ENCODE measurements at places on chromosomes 6 and 20.

GRCh38 chr6:142637624-142638351 lies 307.2 kb downstream of the HIVEP2 start:
- DNase-seq: no peak

DNA sequence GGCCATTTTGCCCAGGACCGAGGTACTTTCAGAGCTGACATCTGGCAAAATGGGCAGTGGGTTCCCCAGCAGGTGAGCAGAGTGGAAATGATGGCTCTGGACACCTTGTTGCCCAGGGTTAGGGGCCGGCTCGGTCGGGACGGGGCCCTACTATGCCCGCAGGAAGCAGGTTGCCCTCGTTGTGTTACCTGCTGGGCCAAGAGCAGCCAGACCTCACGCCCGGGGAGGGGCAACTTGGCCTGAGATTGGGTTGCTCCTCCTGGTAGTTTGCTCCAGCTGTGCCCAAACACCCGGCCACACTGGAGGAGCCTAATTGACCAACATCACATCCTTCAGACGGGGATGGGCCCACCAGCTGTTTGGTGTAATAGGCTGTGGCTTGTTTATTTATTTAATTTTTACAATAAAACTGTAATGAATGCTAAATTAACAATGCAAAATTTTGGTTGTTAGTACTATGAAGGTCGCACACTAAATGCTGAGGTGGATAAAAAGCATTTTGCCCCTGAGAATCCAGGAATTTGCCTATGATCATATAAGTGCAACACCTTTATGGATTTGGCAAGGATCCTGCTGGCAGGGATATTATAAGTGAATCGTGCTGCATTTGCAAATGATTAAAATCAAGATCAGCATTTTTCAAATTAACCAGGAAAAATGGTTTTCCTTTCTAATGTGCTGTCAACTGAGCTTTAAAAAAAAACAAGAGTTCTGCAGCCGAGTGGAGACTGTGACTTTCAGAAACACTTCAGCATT lies 26.6 kb upstream of the PCMTD2 start:
- no peak for DNase-seq

- DNase-seq: no peak
Measured at GRCh38 chr6:101393251-101393828, at the start of gene GRIK2. Gene GRIK2, plus strand, starts transcription at chr6:101393708.

GRCh38 chr20:62186887-62187866 lies 4.3 kb downstream of the MTG2 start:
- no peak for DNase-seq

GRCh38 chr6:157841211-157841840 lies 18.3 kb downstream of the SNX9 start:
- DNase-seq: no peak

GRCh38 chr20:31811796-31812728 lies 7.1 kb upstream of the MYLK2 start:
- DNase-seq: no peak

- no peak for DNase-seq
Measured at GRCh38 chr6:150549674-150550101, 50.0 kb upstream of the PLEKHG1 start.

DNA sequence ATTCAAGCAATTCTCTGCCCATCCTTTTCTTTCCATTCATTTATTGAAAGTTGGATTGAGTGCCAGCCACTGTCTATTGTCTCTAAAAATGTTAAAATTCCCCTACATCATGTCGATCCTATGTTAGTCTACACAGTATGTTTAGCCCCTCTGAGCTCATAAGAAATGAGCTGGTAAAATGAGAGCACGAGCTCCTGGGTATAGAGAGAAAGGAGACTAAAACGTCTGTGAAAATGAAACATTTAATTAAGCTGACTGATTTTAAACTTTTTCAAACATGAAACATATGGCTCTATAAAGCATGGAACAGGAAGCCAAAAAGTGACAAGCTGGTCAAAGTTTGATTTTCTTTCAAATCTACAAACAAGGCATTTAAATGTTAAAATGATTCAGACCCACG lies 104.0 kb upstream of the ASF1A start:
- DNase-seq: no peak

- no peak for DNase-seq
Measured at GRCh38 chr20:364905-365794, 15.4 kb upstream of the TRIB3 start.

- DNase-seq: no peak
Measured at GRCh38 chr6:15842727-15843117, 179.9 kb upstream of the DTNBP1 start.

DNA sequence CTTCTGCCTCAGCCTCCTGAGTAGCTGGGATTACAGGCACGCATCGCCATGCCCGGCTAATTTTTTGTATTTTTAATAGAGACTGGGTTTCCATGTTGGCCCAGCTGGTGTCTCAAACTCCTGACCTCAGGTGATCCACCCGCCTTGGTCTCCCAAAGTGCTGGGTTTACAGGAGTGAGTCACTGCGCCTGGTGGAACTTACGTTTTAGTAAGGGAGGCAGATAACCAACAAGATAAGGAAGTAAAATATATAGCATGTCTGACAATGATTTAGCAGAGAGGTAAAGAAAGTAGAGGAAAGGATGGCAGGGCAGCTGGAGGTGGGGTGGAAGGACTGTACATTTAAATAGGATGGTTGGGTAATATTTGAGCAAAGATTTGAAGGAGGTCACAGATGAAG lies 12.8 kb upstream of the MYMX start:
- no peak for DNase-seq

DNA sequence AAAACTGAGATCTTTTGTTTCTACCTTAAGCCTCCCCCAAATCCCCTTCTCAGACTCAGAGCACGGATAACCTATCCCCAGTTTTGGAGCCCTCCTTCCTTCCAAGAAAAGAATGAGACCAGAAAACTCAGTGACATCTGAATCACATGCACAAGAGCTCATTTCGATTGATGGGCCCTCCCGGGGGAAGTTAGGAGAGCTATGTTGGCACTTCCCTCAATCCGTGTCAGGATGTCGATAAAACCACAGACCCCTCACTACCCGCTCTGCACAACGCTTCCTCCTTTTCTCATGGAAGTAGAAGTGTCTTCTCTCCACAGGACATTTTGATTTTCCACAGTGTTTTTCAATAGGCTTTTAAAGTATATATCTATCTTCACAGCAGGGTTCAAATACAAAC lies 332.4 kb downstream of the HACE1 start:
- no peak for DNase-seq

- DNase-seq: no peak
Measured at GRCh38 chr6:20487669-20488375, 46.4 kb upstream of the CDKAL1 start.

DNA sequence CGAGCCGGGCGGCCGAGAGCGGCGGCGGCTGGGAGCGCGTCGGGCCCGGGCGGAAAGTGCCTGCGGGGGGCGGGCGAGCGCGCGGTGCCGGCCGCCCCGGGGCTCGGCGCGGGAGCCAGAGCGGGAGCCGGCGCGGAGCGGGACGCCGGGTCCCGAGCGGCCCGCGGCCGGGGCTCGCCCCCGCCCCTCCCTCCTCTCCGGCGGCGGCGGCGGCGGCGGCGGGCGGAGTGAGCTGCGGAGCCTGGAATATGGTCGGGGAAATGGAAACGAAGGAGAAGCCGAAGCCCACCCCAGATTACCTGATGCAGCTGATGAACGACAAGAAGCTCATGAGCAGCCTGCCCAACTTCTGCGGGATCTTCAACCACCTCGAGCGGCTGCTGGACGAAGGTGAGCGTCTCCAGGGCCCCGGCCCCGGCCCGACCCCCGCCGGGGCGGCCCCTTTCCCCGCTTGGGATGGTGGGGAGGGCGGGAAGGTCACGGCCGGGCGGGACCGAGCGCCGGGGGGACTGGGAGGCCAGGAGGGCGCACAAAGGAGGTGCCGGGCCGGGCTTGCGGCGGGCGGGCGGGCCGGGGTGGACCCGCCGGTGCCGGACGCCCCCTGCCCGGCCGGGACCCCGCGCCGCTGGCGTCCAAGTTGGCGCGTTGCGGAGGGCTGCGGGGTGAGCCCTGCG lies 565 bp downstream of the QKI start:
- DNase-seq: no peak

DNA sequence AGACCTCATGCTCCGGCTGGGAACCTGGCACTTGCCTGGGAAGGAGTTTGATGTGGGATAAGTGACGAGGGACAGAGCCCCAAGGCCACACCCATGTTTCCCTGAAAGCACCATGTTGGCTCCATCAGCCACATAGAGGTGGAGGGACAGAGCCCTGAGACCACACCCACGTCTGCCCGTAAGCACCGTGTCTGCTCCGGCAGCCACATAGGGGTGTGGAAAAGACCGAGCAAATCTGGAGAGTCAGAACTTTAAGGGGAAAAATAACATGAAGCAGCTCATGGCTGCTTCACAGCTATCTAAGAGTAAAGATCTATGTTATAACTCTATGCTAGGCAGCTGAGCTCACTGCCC lies 15.3 kb downstream of the SLCO4A1 start:
- no peak for DNase-seq

GRCh38 chr6:139920027-139920775 lies 545.8 kb upstream of the CITED2 start:
- no peak for DNase-seq

DNA sequence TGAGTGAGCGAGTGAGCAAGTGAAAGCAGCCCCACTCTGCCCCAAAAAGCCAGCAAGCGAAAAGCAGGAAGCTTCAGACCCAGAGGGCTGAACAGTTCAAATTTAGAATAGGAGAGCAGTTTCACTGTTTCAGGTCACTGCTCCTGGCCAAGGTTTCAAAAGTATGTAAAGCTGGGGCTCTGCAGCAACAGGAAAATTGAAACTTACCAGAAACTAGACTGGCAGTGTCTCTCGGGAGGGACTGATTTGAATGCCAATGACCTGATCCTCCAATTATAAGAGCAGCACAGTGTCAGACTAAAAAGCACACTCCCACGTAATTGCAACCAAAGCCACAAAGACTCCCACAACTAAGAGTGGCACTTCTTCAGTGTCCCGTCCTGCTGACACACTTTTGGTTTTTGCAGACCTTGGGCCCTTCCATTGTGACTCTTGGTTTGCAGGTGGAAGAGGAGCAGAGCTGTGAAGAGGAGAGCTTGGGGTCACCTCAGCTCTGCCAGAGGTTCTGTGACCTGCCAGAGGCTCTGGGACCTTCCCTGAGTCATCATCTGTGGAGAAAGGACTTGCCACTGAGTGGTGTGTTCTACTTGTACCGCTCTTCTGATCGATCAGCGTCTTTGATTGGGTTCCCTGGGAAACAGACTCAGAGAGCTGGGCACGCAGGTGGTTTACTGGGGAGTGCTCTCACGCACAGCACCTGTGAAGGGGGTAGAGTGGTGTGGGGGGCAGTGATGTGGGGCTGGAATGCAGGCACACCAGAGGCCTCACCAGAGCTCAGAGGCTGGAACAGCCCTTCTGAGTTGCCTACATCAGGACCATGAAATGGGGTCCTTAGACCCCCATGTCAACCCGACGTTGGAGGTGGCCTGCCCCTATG lies 52.7 kb upstream of the PTGIS start:
- no peak for DNase-seq

DNA sequence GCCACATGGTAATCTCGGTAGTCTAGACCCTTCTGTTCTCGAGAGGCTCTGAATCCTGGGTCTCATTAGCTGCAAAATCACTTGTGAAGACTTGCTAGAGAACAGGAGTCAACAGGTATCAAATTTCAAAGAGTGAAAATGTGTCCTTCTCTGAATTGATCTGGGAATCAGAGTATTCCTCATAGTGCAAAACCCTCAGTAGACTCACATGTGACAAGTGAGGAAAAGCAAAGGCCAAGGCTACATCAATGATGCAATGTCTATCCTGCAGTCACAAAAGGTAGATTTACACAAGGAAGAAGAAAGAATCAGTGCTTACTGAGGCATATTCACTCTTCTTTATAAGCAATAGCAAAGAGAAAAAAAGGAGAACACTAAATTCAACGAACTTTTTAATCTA lies 1220.0 kb upstream of the GJE1 start:
- no peak for DNase-seq

- no peak for DNase-seq
Measured at GRCh38 chr6:159691963-159692287, 1.1 kb downstream of the SOD2 start.

GRCh38 chr6:152161501-152161900 lies 354.0 kb downstream of the ESR1 start:
- no peak for DNase-seq

- DNase-seq: no peak
Measured at GRCh38 chr20:24129641-24130040, 141.1 kb upstream of the GGTLC1 start.

DNA sequence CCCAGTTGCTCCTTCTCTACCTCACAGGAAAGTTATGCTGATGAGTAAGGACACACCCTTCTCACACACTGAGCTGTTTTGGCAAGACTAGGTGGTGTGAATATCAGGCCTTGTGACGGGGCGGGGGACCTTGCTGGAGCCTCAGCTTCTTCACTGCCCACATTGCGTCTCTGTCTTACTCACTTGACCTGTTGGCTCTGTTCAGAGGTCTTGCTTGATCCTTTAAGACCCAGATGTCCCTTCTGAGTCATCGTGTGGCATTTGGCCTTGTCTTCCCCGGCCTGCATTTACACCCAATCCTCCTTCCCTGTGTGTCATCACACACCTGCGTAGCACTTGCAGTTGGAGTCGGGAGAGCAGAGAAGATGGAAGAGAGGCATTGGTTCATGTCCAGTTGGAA lies 8.3 kb upstream of the PRND start:
- no peak for DNase-seq

DNA sequence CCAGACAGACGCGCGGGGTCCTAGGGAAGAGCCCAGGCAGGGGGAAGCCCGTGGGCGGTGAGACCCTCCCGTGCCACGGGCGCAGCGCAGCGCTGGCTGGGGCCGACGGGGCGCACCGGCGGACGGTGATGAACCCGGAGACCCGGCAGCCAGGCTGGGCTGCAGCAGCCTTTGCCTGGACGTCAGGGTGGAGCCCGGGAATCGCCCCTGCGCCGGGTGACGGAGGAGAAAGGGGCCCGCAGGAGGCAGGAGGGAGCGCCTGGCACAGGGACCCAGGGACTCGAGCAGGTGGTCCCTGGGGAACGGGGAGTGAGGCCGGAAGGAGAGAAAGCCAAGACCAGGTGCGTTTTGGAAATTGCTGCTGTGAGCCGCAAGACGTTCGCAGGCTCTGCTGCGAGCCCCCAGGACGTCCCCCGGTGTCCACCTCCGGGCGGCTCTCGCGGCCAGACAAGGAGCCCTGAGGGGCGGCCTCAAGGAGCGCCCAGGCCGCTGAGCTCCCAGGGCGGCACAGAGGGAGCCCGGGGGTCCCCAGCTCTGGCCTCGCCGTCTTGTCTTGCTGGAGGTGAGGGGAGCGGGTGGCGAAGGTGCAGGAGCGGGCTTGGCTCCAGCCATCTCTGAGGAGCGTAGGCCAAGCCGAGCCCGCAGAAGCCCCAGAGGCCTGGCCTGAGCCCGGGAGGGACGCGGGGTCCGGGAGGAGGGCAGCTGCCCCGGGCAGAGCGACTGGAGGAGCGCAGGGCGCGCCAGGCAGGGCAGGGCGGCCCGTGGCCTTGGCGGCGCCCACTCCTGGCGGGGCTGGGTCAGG lies 191.2 kb upstream of the PDE10A start:
- no peak for DNase-seq

- DNase-seq: no peak
Measured at GRCh38 chr20:20754714-20755113, 42.3 kb upstream of the RALGAPA2 start.

Data from effector CD8-positive, alpha-beta T cell (primary cell).